Activated CD4-positive, alpha-beta T cell treated with anti-CD3 and anti-CD28 coated beads, Interleukin-10, Interleukin-2, amounts not matched to agents 100 ng/mL and 50 ng/mL, durations not matched to agents 16 hours and 8 hours (primary cell): ENCODE measurements at places on chromosomes 2 and 18.

GRCh38 chr2:114651933-114652332 is 209.5 kb downstream of the DPP10 start:
- DNase-seq, result no peak

DNA sequence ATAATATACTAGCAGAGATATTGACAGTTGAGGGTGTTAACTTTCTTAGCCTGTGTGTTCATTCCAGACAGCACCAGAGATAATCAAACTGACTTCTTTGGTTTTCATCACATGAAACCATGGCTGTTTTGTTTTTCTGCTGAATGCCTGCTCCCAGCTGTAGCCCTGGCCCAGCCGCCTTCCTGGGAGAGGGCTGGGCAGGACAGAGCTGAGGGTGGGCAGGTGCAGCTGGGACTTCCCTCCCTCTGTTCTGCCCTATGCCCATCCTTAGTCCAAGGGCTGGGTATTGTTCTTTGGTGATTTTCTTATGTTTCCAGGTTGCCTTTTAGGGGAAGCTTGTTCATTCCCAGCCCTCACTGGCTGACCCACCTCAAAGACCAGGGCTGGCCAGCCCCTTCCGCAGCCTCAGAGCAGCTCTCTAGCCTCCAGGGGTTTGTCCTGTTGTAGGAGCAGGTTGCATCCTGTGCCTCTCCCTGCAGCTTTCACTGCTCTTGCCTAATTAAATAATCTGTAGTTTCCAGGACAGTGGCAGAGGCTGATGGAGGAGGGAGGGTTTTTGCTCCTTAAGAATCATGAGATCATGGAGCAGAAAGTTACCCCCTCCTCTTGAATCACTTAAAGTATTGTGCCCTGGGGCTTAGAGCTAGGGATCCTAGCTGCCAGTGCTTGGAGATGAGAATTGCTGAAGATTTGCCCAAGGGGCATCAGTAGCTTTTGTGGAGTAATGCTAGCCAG is 61.4 kb downstream of the MTCL1 start:
- no peak for DNase-seq

GRCh38 chr2:128812183-128812940 is 493.7 kb upstream of the HS6ST1 start:
- DNase-seq, result no peak

- no peak for DNase-seq
These were observed 321.5 kb downstream of the RND3 start for GRCh38 chr2:150165988-150166312.

DNA sequence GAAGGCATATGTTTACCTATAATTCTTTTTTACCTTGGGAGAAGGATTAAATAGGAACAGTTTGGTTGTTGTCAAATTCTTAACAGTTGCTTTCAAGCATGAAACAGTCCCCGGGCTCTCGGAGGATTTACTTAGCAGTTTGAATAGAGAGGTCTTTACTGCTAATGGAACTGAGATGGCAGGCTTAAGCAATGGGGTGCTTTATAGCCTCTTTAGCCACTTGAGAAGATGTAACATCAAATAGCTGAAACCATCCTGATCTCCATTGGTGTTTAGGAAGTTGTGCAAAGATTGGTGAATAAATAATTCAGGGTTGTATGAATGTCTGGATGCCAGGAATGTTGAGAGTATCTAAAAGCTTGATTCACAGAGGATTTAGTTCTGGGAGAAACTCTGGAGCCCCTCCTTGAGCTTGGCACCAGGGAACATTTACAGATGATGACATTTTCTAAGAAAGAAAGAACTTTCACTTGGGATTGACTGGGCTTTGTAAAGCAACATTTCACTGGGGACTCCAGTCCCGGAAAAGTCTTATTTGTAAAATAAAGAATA is 51.9 kb downstream of the PTPRM start:
- DNase-seq, result no peak

DNA sequence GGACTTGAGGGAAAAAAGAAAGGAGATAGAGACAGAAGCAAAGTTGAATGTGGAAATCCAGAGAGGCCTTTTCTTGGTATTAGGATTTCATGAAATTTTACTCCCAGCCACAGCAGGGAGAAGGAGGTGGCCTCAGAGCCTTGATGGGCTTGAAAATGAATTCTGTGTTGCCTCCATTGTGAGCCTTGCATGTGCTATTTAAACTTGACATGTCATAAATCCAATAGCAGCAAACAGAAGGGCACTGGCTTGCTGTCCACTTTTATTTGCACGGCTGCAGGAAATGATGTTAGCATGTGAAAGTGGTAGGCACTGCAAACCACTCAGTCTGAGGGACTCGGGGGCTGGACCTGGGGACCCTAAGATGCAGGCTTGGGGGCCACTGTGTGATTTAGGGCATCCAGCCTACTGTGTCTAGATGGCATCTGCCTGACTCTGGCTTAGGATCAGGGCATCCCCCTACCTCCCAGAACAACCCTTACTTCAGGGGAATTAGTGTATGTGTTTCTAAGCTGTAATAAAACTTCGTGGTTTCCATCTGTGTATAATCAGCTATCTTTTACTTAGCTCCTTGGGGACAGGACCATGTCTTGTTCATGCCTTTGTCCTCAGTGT is 139.1 kb upstream of the SKOR2 start:
- DNase-seq, result no peak

GRCh38 chr2:202933139-202933510 is 21.1 kb downstream of the CARF start:
- DNase-seq, result no peak
